ENCODE measurements at places on chromosomes 3 and 15.

DNA sequence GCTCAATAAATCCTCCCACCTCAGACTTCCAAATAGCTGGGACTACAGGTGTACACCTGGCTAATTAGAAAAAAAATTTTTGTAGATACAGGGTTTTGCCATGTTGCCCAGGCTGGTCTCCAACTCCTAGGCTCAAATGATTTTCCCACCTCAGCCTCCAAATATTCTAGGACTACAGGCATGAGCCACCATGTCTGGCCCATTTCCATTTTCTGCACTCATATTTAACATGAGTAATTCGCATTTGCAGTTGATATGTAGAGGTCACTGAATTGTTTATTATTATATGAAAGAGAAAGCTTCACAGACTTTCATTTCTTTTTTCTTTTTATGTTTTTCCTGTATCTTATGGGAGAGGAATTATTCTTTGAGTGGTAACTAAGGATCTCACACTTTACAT lies 492.7 kb downstream of the CNTN3 start:
- no peak for DNase-seq

DNA sequence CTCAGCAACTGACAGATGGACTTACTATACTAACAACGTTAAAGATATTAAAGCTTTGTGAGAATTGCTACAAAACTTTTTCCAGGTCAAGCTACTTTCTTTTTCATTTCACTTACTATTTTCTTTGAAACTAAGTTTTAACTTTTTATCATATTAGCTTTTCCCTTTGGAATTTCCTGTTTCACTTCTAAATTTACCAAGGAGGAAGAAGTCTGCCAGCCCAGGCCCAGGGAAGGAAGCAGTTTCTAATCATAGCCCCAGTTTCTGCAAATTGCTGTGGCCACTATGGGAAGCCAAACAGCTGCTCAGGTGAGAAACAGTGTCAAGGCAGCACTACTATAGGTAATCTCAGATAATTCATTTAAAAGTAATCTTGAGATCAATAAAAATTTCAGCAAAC lies 18.4 kb downstream of the CYFIP1 start:
- peak; percentile 37 for DNase-seq

DNA sequence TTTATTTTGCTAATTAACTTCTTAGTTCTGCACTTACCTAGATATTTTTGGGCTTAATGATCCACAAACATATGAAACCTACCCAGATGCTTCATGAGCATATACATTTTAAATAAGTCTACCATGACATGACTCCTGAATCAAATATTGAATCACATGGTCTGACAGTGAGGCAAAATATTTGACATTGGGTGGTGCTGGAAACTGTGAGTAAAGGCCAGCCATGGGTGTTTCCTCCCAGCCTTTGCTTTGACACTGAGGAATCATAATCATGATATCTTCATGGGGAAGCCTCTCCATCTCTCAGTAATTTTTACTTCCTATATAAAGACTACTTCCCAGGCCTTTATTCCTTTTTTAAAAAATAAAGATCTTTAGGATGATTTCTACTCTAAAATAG lies 22.8 kb upstream of the SSR3 start:
- DNase-seq = peak; percentile 8

DNA sequence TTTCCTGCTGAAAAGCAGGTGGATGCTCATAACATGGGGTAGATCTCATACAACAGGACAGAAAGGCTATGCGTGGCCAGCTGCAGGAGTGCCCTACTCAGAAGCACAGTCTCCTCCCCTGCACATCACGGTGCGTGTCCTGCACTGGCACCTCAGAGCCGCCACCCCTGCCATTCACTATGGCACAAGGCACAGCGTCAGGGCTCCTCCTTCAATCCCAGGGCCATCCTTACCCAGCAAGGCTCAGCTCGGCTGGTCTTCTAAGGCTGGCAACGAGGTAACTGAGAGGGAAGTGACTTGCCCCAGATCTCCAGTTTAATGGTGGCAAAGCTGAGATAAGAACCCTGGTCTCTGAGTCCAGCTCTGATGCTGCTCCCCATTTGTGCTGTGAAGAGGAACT lies 97.1 kb downstream of the CPN2 start:
- DNase-seq = no peak

- DNase-seq = no peak
Measured at GRCh38 chr3:156657862-156658731, 16.3 kb upstream of the TIPARP start.

- no peak for DNase-seq
Measured at GRCh38 chr3:45753095-45753494, 43.2 kb downstream of the SLC6A20 start.

- DNase-seq = no peak
Measured at GRCh38 chr3:146196789-146197188, 35.8 kb upstream of the PLOD2 start.

DNA sequence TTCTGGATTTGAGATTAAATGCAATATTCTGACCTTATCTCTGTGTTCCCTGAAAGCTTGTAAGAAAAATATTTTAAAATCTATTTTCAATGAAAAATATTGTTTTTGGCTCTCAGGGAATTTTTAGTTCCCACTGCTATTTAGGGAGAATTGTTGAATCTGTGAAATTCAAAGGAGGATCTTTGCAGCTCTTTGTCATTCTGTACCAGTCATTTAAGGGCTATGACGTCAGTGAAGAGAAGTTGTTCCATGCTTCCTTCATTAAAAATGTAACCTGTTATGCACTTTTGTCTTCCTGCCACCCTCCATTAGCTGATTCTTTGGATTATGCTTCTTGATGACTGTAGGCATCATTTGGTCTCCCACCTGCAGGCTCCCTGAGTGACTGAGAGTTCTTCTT lies 427.8 kb upstream of the C2CD4B start:
- DNase-seq = no peak

DNA sequence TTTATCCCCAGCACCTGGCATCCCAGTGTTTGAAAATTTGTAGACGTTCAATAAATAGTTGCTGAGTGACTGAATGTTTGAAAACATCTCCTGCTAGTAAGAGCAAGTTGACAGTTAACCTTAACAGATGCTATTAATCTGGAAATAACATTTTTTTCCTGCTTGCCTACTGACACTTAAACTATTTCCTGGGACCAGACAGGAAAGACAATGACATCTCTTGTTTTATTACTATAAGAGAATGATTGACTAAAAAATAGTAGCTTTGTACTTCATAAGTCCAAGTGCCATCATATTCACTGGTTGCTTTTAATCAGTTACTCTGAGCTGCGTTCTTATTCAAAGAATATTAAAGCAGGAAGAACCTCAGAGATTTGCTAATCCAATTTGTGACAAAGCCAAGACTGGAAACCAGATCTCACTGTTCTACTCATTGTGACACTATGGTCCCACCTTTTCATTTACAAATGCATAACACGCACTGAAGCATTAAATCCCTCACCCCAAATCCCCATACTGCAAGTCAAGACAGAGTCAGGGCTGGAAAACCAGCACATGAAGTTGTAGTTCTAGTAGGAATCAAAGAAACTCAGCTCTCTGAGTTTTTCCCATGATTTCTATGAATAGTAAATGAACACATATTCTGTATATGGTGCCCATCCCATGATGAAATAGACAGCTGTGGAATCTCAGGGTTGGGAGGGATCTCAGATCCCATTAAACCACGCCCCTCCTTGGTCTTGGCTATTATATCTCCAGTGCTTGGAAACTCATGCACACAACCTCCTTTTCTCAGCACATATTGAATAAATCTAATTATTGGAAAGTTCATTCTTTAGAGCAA lies 212.7 kb upstream of the P2RY1 start:
- no peak for DNase-seq

GRCh38 chr3:73203101-73203500 lies 141.6 kb downstream of the EBLN2 start:
- DNase-seq = no peak

DNA sequence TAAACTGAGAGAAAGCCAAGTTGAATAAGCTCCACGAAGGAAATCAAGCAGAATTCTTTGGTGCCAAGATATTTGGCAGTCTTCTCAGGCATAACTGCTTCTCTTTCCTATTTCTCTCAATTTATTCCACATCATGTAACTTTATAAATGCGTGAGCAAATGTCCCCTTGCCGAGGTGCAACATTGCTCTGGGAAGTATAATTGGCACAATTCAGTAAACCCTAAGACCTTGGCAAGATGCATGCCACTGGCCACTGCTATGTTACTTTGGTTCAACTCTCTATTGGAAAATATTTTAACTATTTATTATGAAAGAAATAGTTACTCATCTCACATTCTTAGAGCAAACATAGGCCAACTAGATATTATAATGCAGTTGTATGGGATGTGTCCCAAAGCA lies 170.2 kb downstream of the SUCNR1 start:
- no peak for DNase-seq

- DNase-seq = no peak
Measured at GRCh38 chr15:78533331-78533730, 6.9 kb upstream of the PSMA4 start.

Data from astrocyte of the spinal cord (primary cell).